ENCODE measurements at places on chromosomes 6 and 20. TPM values are rescaled to one million over a fixed set of nuclear protein-coding genes. Genes with fewer than 3 reads are reported as not detected.

Gene NRSN1
- 28.8 TPM for total RNA-seq

Gene WDR27
- total RNA-seq = 23.1 TPM

Gene RSPH4A
- 2.0 TPM for total RNA-seq

Gene TMEM244
- total RNA-seq = 1.2 TPM

Gene MATN4
- total RNA-seq = not detected

Gene LY6G6F
- total RNA-seq = not detected
